ENCODE measurements at places on chromosomes 5 and 9. TPM values are rescaled to one million over a fixed set of nuclear protein-coding genes. Genes with fewer than 3 reads are reported as not detected.
A peak's percentile ranks its signal among the peaks of the same experiment; 100 is the strongest.

- DNase-seq: no peak
Measured at GRCh38 chr5:11531811-11532555, 372.3 kb downstream of the CTNND2 start.

Gene ZNF484
- total RNA-seq: 7.4 TPM

GRCh38 chr5:40383749-40384651, 295.7 kb upstream of the PTGER4 start:
- peak; percentile 46 for DNase-seq

- peak; percentile 99 for DNase-seq
Measured at GRCh38 chr5:75717082-75717922, at the start of gene POC5. Gene POC5 (minus strand): TSS chr5:75717437. CDS start chr5:75712937, 4,500 bp downstream.

DNA sequence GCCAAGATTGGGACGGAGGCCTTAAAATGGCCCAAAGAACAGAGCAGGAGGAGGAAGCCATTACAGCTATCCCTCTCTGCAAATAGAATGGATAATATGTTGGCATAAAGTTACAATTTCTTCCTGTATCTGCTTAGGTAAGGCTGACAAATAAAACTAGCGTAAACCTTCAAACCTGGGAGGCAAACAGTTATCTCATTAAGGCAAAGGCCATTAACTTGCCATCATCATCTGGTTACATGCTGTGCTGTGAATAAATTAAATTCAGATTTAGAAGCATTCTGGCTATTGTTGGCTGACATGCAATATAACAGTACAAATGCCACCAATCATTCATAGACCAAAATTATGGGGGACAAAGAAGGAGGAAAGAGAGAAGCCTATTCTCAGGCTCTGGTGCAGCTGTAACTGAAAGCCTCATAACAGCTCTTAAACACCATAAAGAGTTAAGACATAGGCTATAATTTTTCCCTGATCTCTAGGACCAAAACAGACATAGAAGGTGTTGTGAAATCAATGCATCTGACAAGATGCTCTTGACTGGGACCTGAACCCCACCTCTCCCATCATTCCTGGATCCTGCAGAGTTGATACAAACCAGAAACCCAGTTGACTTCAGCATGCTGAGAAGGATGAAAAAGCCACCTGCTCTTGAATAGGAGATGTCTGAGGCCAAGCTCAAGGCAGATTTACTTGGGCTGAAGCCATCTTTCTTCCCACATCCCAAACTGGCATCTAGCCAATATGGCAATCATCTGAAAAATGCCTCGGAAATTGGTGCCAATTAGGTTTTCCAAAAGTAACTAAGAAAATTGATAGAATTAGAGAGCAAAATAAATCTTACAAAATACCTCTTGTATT, 62.5 kb downstream of the PLCXD3 start:
- no peak for DNase-seq

Gene CDX1
- total RNA-seq: not detected

DNA sequence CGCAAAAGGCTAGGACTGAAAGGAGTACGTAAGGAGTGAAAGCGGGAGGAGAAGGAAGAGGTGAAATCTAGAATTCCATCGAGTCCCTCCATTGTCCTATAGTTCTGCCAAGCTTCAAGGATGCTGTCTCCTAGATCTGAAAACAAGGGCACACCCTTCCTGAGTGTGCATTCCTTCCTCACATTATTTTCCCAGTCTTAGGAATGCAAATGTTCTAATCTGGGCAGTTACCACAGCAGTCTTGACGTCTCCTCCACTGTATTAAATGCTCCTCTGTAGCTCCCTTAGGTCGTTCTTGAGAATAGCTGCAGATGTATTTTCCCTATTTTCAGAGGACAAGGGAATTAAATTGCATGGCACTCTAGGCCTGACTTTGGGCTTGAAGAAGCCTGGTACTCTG, 127.6 kb downstream of the SLIT3 start:
- no peak for DNase-seq

DNA sequence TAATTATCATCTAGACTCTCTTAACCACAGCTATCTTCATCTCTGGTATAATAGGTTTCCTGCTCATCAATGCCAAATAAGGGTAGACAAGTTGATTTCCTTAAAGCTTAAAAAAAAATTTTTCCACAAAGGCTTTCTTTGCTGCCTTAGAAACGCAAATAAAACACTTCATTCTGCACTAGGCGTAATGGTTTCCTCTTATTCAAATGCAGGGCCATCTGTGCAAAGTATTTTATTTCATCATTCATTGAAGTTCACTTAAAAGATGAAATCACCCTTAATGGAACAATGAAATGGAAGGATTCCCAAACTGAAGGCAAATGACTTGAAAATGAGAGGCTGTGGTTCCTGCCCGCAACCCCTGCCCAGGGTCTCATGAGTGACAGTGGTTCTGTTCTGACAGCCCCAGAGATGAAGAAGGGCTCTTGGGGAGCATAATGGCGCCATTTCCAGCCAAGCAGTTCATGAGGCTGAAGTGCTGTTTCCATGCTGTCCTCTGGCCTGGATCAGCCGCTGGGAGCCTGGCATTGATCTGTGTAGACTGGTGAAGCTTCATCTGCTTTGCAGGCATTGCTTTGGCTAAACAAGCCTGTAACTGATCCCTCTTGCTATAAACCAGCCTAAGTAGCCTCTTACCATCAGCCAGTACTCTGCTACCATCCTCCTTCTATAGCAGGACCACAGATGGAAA, 276.9 kb upstream of the WWC1 start:
- no peak for DNase-seq

GRCh38 chr5:15993919-15994318, 185.7 kb downstream of the MARCHF11 start:
- no peak for DNase-seq

DNA sequence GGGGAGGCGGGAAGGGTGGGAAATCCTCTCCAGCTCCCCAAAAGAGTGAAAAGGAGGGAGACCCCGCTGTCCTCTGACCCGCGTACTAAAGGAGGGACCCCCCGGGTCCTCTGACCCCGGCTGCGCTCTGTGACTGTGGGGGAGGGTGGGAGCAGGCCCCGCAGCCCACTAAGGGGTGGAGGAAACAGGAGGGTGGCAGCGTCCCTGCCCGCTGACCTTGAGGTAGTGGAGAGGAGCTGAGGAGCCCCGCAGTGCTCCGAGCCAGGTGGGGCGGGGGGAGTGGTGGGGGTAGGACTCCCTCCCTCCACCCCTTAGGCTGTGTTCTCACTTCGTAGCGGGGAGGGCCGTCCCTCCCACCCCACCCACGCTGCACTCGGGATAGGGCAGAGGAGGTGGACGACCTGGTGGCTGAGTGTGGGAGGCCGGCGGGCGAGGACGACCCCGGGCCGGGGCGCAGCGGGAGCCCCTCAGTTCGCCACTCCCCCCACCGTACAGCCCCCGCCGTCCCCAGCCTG, 449 bp upstream of the ADCY2 start:
- DNase-seq: no peak

DNA sequence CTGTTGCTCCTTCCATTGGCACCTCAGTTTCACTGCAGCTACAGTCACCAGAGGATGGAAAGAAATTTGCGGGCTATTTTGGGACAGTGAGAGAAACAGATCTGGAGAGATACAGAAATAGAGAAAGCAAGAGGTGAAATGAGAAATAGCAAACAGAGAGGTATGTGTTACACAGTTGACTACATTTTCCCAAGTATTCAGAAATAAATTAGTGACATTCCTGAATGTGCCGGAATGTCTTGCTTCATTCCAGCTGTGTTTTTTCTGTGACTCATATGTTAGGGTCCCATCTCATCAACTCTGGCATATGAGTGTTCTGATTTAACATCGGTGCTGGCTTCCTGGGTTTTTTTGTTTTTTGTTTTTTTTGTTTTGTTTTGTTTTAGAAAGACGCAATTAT, 63.8 kb upstream of the ZNF462 start:
- no peak for DNase-seq

DNA sequence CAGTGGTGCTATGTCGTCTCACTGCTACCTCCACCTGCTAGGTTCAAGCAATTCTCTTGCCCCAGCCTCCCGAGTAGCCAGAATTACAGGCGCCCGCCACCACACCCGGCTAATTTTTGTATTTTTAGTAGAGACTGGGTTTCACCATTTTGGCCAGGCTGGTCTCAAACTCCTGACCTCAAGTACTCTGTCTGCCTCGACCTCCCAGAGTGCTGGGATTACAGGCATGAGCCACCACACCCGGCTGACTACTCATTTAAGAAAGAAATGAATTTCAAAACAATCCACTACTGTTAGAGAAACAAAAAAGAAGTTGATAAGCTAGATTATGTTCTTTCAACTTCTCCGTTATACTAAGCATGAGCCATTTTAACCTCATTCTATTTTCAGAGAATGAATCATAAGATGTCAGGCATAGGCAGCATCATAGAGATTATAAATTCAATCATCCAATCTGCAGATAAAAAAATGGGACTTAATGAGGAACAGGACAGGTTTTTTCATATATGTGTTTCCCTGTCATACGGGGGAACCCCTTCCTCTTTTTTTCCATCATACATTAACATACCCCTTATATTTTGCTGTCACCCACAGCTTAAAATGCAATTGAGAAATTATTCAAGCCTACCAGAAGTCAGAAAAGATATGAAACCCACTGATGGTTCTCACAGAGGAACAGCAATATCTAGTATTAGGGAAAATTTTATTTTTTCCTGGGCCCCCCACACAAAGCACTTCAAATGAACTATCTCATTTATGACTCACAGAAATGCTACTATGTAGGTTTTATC, 26.5 kb upstream of the ADRB2 start:
- peak; percentile 59 for DNase-seq

DNA sequence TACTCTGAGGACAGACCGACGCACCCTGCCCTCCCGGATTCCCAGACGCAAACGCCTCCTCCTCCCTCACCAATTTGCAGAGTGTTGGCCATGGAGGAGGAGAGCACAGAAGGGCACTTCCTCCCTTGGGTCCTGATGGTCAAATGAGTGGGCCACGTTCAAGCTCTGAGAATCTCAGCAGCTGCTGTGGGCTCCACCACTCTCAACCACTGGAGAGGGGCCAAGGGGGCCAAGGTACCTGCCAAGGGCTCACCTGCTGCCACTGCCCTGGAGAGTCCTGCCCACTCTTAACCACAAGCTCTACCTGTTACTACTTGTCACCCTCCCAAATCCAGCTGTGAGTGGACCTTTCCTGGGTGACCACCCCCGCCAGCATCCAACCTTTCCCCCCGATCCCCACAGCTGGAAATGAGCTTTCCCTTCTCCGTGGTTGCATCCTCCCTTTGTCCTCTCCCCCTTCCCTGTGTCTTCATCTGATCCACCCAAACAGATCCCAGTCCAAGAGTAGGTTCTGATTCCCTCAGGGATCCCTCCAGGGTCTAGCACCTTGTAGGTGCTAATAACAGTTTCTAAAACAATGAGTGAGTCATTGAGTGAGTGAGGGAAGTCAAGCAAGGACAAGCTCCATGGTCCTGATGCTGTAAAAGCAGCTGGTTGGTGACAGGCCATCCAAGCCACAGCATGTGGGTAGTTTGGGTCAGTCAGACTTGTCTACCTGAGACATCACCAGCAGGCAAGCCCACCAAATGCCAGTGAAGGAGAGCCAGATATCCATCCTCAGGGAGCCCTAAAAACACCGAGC, 69.7 kb downstream of the FAM114A2 start:
- no peak for DNase-seq

DNA sequence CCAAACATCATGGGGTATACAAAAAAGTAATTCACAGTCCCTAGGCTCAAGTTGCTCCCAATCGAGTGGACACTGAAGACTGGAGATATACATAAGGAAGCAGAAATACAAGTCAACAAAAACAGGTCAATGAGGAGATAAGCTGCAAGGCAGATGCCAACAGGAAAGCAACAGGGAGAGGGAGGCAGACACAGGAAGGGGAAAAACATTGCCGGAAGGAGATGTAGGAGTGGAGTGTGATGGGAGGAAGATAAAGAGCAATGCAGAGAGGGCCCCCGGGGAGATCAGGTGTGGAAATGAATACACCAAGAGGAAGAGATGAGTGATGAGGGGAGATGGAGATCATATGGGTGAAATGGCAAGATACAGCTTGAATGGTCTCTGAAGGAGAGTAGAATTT, 243.0 kb downstream of the RAB3C start:
- no peak for DNase-seq

- DNase-seq: no peak
Measured at GRCh38 chr9:27861887-27862286, 288.6 kb upstream of the C9orf72 start.

- no peak for DNase-seq
Measured at GRCh38 chr9:18474783-18475182, 830 bp downstream of the ADAMTSL1 start.

DNA sequence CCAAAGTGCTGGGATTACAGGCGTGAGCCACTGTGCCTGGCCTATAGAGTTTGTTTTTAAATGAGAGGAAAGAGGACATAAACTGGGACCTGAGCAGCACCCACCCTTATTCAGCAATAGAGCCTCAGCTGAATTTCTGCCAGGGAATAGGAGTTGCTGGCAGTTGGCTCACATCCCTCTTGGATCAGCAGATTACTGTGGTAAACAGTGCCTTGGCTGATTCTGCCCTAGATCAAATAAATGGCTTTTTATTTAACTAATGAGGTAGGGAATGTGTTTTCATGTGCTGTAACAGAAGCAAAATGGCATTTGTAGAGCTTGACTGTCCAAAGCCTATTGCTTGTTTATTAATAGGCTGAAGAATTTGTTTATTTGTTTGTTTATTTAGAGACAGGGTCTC, 2.1 kb downstream of the ARHGEF37 start:
- no peak for DNase-seq

Gene LTC4S
- 1.1 TPM for total RNA-seq

DNA sequence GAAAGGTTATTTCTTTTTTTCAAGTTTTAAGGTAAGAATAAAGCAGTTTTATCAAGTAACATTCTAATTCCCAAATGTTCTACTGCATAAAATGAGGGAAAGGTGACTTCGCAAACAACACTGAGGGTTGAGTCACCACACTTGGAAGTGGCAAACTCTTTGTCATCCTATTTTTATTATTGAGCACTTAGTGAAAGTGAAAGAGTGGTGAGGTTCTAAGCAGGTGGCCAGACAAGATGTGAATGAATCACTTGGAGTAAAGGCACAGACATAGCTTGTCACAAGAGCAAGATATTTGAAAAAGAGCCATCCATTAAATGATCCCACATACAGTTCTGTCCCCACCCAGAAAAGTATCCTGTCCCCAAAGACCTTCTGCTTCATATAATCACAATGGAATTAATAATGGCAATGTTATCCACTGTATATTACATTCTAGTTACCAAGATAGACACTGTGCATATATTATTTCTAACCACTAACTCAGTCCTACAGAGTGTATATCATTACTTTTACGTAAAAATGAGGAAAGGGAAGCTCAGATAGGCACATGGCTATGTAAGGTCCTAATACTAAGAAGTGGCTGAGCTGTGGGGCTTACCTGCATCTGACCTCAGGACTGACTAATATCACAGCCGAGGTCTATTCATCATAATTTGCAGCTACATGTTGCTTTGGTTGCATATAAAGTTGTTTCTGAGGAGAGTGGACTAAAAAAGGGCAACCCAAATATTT, 730.4 kb upstream of the MEF2C start:
- no peak for DNase-seq

Gene FAM221B
- not detected for total RNA-seq

- no peak for DNase-seq
Measured at GRCh38 chr5:111058064-111058463, 13.4 kb upstream of the TSLP start.

Measured in activated CD4-positive, alpha-beta memory T cell treated with anti-CD3 and anti-CD28 coated beads for 36 hours (primary cell).